ENCODE measurements at places on chromosomes 1 and 21.

GRCh38 chr1:36151134-36151844 is 2.0 kb upstream of the TRAPPC3 start:
- no peak for DNase-seq

DNA sequence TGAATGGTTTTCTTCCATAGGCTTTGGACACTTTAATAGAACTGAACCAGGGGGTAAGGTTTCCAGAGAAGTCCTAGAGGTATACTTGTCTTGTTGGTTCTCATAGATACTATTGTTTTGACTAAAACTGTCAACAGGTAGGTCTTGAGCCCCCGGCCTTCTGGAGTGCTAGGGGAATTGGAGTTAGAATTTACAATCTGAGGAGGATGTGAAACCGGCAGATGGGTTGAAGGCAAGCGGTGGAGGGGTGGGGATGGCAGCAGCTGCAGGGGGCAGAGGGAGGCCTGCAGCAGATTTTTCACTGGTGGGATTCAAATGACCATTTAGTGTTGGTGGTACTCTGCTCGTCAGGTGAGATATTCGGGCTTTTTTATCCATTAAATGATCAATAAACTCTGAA is 4.3 kb upstream of the CD1D start:
- no peak for DNase-seq

- no peak for DNase-seq
Measured at GRCh38 chr21:29186246-29186645, 55.8 kb downstream of the MAP3K7CL start.

- no peak for DNase-seq
Measured at GRCh38 chr1:203121186-203122015, 6.1 kb upstream of the ADORA1 start.

DNA sequence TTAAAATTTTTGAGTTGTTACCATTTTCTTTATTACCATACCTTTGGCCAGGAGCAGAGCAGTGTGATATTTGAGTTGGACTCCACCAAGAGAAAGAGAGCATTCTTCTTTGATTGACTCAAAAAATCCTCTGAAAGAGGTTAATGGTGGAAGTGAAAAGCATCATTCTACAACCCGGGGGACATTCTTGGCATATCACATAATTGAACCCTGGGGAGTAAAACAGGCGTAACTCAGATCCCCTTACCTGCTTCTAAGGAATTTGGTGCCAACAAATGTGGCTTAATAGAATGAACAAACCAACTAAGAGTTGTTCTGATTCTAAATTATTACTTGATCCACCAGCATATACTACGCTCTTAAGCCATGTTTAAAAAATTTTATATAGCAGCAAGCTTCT is 351.1 kb upstream of the DEPDC1 start:
- no peak for DNase-seq

- DNase-seq = no peak
Measured at GRCh38 chr1:45840704-45841103, 37.3 kb downstream of the MAST2 start.

DNA sequence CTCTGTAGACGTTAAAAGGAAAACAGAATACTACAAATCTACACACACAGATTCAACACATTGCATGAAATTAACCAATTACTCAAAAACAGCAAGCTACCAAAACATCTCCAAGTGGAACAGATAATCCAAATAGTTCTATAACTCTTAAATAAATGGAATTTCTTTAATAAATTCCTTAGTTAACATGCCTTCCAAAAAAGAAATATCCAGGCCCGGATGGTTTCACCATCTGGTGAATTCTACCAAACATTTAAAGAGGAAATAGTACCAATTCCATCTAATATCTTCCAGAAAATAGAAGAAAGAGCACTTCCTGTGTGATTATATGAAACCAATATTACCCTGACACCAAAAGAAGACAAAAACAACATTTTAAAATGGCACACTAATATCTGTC is 52.8 kb upstream of the COL6A2 start:
- DNase-seq = no peak

GRCh38 chr1:22273686-22274681 is 131.1 kb upstream of the WNT4 start:
- no peak for DNase-seq

All from stimulated activated CD4-positive, alpha-beta T cell treated with anti-CD3 and anti-CD28 coated beads, Interleukin-1b, Interleukin-23, amount 100 ng/mL, for 1 hour (primary cell).